NCI-H460 (cell line): ENCODE measurements at places on chromosomes 13 and 19. TPM values are rescaled to one million over a fixed set of nuclear protein-coding genes. Genes with fewer than 3 reads are reported as not detected.

GRCh38 chr13:41577436-41577835 is 120.1 kb downstream of the RGCC start:
- no peak for DNase-seq

DNA sequence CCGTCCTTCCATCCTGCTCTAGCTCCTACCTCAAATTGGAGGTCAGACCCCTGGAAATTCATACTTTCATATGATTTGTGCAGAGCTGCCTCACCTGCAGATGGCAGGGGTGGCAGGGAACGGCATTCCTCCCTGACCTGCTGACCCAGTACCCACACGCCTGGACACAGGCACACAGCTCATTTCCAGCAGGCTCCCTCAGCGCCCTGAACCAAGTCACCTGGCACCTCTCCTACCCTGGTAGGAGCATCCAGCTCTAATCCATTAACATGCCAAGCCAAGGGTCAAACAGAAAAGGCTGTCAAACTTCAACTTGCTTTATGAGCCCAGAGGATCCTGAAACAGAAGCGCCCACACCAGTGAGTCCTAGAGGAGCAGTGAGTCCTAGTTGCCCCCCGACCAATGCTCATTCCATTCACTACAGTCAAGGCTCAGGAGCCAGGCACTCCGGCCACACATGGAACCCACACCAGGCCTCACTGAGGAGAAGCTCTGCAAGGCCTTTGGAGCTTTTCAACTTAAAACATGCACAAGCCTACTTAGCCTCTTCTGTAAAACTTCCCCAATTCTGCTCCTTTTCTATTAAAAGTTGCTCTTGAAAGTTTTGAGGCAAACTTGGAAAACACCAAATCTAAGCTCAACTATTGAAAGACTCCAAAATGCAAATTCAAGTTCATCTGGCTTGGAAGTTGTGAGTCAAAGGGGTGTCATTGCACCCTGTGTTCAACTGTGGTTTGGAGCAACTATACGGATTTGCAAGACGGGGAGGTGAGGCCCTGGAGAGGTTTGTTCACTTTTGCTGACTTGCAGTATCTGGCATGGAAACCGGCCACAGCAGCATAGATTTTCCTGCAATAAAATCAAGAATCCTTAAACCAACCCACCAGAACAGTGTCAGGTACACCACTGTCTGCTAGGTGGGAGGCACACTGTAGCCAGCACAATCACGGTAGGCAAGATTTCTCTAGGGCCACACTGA is 96.7 kb downstream of the CRYL1 start:
- DNase-seq: no peak

- no peak for DNase-seq
These were observed 5.5 kb upstream of the PTOV1 start for GRCh38 chr19:49845414-49845813.

The ALKBH6 gene
- 21.1 and 25.6 TPM in 2 replicates for total RNA-seq
